Mesothelial cell of epicardium (in vitro differentiated cells): ENCODE measurements at places on chromosomes 1 and 21.

DNA sequence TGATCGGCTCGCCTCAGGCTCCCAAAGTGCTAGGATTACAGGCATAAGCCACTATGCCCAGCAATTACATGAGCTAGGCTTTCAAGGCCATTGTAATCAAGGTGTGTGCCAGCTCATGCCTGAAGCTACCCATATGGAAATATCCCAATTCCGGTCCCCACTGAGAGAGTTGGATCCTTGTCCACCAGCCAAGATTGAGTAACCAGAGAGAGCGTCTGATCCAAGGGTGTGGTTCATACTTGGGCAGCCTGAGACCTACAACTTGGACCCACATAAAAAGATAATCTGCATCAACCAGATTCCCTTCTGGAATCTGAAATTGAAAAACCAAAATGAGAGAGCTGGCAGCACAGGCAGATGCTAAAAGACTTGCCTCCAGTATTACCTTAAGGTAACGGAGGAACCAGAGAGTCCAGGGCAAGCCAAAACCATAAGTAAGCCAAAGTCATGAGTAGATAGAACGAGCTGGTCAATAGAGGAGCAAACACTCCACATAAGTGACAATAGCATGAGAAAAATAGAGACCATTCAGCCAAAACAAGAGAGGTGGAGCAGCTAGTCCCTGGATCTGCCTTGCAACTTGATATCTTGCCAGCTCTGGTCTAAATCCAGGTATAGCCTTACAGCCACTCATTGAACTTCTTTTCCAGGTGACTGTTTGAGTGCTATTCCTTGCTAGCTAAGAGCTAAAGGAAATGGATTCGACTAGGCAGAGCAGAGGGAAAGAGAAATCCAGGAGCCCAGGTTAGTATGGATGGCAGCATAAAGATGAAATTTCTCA lies 63.8 kb upstream of the ATP1A1 start:
- DNase-seq: no peak

DNA sequence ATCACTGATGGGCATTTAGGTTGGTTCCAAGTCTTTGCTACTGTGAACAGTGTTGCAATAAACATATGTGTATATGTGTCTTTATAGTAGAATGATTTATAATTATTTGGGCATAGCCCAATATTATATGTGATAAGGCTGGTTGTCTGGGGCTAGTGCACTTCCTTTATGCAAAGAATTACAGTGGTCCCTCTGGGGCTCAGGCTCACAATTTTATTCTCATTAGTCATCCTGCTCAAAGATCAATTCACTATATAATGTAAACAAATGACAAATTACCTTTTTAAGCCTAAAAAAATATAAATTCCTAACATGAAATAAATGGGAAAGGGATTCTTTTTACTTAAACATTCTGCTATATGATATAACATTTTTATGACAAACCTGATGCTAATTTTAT lies 5.0 kb downstream of the PLPPR4 start:
- no peak for DNase-seq

- no peak for DNase-seq
These were observed 422.7 kb downstream of the SIPA1L2 start for GRCh38 chr1:232207073-232207866.

GRCh38 chr1:186530109-186530508 lies 69.2 kb upstream of the PDC start:
- no peak for DNase-seq

- no peak for DNase-seq
These were observed 120.5 kb downstream of the FGGY start for GRCh38 chr1:59417406-59417805.

GRCh38 chr1:54227891-54228310 lies 27.9 kb downstream of the MRPL37 start:
- DNase-seq: no peak

- DNase-seq: no peak
These were observed 296.0 kb downstream of the PTPRU start for GRCh38 chr1:29532285-29532684.

GRCh38 chr21:31750843-31751242 lies 18.9 kb upstream of the SCAF4 start:
- DNase-seq: no peak

GRCh38 chr1:159140474-159140873 lies 30.9 kb upstream of the CADM3 start:
- no peak for DNase-seq

GRCh38 chr21:35168735-35169134 lies 119.6 kb upstream of the RUNX1 start:
- no peak for DNase-seq

DNA sequence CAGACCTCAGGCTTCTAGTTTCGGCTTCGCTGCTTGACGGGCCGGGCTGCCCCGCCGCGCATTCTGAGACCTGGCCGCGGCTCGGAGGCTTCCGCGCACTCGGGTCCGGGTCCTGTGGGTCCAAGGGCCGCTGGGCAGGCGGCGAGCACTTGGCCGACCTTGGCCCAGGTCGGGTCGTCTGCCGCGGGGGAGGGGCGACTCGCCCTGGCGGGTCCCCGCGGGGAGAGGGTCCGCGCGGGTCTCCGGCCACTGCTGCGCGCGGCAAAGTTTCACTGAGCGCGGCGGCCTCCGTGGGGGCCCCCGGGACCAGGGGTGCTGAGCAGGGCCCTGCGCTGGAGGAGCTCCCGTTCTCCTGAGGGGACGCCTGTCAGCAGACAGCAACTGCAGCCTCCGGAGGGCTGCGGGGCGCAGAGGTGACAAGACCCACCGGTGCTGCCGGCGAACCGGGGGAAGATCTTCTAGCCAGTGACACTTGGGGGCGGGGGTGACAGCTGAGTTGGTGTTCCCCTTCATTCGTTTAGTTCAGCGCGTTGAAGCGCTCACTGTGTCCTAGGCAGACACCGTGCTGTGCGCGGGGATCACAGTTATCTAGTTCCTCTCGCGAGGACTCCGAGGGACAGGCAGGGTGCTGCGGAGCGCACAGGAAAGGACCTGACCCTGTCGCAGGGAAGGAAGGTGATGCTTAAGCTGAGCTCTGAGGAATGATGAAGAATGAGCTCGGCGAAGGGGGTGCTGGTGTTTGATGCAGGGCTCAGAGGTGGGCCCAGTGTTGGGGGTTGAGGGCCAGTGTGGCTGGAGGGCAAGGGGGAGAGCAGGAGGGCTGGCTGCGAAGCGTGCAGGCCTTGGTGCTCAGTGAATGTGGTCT lies 725 bp downstream of the MTFR1L start:
- no peak for DNase-seq

DNA sequence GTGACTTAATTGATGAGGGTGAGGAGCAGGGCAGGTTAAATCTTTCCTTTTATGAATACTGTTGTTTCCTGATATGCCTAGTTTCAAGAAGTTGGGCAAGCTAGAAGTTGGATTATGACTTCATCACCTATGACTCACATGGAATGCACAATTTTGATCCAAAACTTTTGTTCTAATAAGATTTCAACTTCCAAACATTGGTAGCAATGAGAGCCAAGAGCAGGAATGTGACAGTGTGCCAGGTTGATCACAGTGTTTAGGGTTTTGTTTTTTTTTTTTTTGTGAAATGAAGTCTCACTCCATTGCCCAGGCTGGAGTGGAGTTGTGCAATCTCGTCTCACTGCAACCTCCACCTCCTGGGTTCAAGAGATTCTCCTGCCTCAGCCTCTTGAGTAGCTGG lies 349.4 kb downstream of the DUSP10 start:
- DNase-seq: no peak

DNA sequence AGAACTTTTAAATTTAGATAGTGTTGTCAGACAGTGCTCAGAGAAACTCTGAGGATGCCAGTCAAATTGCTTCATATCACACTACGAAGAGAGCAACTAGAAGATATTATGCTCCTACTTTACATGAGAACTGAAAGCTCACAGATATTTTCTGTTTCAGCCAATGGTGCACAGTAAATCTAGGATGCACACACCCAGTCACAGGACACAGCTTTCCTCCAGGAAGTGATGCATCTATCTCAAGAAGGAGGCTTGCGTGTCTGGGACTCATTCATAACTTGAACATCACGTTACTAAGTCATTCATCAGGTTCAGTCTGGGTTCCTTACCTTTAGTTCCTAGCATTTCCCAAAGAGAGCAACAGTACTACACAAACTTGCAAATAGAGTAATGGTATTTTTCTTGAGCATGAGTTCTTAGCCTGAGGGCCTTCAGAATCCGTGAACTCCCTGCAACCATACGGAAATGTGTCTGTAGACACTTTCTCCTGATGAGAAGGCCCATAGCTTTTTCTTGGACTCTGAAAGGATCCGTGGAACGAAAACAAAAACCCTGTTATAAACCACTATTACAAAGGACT lies 12.2 kb downstream of the ZNF697 start:
- no peak for DNase-seq

DNA sequence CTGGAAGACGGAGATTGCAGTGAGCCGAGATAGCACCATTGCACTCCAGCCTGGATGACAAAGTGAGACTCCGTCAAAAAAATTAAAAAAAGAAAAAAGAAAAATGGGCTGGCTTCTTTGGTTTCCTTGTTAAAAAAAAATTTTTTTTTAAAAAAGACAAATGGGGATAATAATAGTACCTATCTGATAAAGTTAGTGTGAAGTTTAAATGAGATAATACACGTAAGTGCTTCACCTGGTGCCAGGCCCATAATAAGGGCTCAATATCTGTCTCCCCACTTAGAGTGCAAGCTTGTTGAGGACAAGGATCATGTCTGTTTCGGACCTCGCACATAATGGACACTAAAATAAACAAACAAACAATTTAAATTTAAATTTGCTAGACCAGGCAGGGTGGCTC lies 30.0 kb upstream of the HTR1D start:
- DNase-seq: no peak

- DNase-seq: no peak
These were observed 54.1 kb downstream of the LUZP1 start for GRCh38 chr1:23114424-23115079.

DNA sequence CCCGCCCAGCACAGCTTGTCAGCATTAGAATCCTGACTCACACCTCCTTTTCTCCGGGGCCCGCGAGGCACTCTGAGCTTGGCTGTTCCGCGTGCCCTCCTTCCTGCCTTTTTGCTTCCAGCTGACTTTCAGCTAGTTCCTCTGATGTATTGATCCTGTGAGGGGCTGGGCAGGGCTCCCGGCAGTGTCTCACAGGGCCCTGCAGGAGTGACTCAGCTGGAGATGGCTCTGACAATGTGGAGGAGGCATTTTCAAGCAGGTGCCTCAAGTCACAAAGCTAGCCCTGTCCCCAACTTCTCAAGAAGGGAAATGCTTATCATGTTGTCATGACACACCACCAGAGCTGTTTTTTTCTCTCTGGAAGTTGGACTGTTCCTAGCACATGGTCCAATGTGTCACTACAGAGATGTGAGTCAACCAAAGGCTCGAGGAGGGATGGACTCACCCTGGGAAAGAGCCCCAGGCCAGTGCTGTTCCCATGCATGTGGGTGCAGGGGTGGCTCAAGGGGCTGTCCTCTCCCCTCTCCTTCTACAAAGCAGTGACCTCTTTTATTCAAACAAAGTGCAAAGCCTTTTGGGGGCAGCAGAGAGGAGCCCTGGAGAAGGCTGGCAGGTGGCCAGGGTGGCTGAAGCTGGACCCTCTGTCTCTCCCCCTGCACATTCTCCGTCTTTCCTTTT lies 30.6 kb downstream of the SYT6 start:
- DNase-seq: no peak

GRCh38 chr1:101022294-101022693 lies 3.3 kb downstream of the DPH5 start:
- DNase-seq: no peak

GRCh38 chr1:234970401-234970730 lies 158.3 kb downstream of the TOMM20 start:
- no peak for DNase-seq

DNA sequence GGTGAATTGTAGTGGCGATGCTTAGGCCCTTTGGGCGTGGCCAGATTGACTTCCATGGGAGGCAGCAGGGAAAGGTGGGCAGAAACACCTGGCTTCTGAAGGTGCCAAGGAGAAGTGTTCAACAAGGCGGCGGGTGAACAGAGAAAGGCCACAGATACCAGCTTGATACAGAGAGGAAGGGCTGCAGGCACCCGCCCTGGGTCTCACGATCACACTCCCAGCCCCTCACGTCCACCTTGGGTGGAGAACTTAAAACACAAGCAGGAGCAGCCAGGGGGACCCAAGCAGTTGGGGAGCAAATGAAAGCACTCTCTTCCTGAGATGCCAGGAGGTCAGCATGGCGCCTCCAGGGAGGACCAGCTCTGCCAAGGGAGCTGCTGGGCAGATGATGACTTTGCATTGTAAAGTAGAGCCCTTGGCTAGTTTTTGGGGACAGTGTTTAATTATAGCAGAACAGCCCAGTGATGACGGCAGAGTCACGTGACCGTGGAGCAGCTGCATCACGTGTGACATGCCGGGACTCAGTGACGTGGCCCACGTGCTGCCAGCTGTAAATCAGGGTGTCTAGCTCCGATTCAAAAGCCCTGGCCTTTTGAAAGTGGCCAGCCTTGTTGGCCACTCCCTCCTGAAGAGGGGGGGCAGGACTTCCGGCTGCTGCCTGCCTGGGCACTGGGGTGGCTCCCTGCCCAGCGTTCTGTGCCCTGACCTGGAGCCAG lies 19.0 kb downstream of the SLC37A1 start:
- no peak for DNase-seq

DNA sequence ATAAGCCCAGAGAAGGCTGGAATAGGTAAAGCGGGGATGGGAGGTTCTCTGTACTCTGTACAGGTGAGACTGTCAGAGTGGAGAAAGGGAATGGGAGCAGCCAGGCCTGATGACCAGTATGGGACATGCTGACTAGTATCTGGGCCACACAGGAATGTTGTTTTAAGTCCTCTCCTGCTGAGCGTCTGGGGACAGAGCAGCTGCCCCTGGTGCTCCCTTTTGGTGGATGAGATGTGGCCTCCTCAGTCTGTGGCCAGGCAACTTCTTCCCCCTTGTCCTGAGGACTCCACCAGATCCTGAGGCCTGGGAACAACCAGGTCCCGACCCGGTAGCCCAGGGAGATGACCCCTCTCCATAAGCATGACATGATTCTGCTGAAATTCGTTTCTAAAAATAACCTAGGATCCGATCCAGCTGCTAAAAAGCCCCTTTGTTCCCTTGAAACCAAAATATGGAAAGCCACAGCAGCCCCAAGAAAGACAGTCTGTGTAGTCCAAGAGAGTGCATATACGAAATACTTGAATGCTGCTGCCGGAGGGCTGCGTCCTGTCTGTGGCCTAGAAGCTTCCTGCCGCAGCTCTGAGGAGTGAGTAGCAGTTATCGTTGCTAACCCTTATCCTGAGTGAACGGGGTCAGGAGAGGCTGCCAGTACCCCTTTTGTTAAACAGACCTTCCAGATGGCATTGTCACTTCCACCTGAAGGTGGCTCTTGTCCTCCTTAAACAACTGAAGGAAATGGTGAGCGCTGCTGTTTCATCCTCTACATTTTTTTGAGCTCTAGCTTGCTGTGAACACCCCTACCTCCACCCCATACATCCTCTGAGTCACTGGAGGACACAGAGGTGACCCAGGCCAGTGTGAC lies 47.1 kb downstream of the ATP2B4 start:
- DNase-seq: no peak

DNA sequence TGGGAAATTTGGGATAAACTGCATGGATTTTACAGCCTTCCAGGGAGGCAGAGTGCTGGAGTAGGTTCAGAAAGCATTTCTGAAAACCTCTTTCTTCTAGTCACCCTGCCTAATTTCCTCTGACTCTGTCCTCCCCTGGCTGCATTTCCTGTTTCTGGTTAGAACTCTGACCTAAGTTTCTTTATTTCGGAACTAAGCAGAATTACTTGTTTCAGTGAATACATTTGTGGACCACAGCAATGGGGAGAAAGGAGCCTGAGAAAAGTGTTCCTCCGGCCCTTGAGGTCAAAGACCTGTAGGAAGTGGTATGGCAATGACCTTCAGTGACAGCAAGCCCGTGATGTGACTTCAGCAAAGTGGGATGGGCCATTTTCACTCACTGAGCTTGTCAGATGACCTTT lies 173.4 kb upstream of the RUNX1 start:
- no peak for DNase-seq

GRCh38 chr1:198901266-198901665 lies 262.4 kb downstream of the PTPRC start:
- DNase-seq: no peak

GRCh38 chr21:29641001-29641634 lies 298.7 kb downstream of the GRIK1 start:
- no peak for DNase-seq
